NCI-H187 treated with DMSO at 0.1 percent for 48 hours (cell line): ENCODE measurements at places on chromosomes 12 and 14.

DNA sequence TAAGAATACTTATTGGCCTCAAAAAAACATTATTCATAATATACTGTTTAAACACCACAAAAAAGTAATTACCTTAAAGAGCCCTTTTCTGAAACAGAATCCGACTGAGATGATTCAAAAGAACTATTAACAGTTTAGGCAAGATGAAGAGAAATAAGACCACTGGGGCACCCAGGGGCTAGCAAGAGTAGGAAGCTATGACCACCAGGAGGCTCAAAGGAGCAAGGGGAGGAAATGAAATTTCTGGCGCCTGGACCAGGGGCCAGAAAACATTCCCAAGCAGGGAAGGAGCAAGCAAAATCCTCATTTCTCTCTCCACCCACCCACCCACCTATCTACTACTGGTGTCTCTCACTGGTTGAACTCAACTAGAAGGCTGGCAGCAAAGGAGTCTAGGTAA, 6.3 kb upstream of the DCAF4 start:
- no peak for DNase-seq

- DNase-seq, result no peak
Measured at GRCh38 chr12:89960011-89960507, 251.4 kb upstream of the ATP2B1 start.

DNA sequence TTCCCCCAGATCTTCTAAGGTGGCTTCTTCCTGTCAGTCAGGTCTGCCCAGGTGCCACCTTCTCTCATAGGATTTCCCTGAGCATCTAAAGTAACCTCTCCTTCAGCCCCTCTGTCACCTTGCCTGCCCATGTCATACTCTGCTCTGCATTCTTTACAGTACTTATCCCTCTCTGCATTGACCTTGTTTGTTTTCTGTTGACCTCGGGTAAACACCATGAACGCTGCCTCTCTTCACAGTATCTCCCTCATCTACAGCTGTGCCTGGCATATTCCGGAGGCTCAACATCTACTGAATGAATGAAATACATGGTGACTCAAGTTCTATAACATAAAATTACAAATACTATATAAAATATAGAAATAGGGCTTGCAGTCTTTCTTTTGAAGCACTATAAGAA, 10.1 kb upstream of the PPM1A start:
- DNase-seq, result no peak

DNA sequence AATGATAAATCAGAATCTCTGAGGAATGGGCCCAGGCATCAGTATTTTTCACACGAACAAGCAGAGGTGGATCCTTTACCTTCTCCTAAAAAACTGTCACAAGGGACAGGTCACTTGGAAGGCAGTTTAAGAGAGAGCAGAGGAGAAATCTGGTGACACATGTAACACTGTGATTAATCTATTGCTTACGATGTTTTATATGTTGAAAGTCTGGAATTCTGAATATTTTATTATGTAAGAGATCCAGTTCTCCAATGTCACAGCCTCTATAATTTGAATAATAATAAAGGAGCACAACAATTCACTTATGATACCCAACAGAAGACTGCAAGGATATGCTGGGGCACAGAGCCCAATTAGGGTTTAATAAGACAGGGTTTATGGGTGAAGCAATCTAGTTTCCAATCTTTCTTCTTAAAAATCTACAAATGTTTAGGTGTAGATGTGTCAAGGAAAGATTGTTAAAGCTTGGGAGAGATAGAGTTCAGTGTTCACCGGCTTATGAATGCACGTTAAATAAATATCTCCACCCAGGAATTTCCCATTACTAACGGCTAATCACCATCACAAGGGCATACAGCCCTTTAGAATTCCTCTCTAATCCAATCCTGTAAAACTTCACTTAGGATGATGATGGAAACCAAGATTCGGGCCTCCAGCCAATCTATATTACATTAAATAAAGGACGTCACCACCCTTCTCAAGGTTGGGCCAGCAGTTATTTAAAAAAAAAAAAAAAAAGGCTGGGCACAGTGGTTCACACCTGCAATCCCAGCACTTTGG, 23.4 kb downstream of the DUSP16 start:
- no peak for DNase-seq

GRCh38 chr12:47938594-47938993, 24.8 kb upstream of the TMEM106C start:
- DNase-seq, result no peak

GRCh38 chr14:30621940-30622830, at the start of gene SCFD1:
Gene SCFD1 (plus strand): TSS chr14:30622319. CDS start chr14:30622339, 20 bp downstream.
- peak; percentile 81 for DNase-seq

- DNase-seq, result no peak
Measured at GRCh38 chr14:100857233-100857922, 31.5 kb downstream of the MEG3 start.
